ENCODE measurements at places on chromosomes 12 and 14.

DNA sequence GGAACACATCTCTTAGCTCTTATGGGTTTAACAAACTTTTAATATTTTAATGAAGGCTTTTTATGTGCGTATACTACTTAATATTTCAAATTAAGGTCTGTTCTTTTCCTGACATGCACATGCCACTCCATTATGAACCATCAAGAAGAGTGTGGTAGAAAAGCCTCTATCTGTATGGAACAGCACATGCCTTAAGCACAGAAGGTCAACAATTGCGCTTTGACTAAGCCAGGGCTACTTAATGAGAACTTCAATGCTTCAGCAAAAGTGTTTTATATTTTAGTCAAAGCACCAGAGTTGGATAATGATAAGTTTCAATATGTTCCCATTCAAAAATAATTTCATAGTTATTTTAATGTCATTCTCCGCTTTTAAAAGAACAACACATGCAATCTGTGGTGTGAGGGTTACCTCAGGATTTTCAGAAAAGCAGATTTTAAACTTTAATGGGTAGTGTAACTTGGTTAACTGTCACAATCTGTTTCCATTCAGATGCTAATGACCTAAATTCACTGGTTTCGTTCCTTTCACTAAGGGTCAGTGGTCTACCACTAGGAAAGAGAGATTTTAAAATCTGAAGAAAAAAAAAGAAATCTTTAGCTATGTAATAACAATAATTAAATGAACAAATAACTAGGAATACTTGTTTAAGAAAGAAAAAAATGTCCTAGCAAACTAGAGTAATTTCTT, 193.4 kb upstream of the NOVA1 start:
- no peak for DNase-seq

DNA sequence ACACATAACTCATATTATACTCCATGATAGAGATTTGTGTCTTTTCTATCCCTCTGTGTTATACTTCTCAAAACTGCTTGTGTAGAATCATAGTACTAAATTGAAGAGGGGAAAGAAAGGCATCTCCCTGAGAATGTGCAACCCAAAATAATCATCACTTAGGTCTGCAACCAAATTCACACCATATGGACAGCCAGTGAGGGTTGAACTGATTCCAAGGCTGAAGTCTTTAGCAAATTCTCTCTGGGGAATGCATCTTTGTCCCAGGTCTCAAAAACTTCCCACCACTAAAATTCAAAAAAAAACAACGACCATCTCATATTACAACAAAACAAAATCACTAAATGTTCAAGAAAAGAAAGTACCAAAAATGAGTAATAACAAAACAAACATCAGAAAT, 11.0 kb downstream of the ZFC3H1 start:
- no peak for DNase-seq

GRCh38 chr14:104863923-104864266, 1.2 kb upstream of the CEP170B start:
- DNase-seq = no peak

- DNase-seq = no peak
Observed at GRCh38 chr12:87491089-87491488, 538.1 kb downstream of the C12orf50 start.

DNA sequence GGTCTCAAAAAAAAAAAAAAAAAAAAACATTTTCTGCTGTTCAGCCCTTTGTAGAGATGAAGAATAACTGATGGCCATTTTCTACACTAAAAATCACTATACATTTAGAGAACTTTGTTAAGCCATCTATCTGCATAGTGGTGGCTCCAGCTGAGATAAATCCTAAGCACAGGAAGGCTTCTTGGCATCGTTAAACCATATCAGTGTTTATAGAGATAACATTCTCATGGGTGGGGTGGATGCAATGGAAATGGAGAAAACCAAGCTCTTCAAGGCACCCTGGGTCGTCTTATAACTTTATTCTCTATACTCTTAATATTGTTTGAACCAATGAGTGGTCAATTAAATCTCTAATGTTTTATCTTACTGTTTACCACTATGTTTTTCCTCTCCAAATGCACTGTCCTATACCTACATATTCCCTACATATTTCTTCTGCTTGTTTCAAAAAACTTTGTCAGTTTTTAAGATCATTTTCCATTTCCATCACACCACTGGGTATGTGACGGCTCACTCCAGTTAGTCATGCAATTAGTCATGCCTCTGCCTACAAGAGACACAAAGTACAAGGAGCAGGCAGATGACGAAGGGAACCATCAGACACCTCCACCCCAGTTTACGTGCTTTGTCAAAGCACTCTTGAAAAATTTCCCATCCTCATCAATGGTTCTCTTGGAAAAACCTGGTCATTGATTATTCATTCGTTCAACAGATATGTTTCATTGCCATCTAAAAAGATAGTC, 119.3 kb upstream of the OVCH1 start:
- DNase-seq = no peak

- DNase-seq = no peak
Observed at GRCh38 chr12:64538121-64538520, 72.2 kb upstream of the RASSF3 start.

DNA sequence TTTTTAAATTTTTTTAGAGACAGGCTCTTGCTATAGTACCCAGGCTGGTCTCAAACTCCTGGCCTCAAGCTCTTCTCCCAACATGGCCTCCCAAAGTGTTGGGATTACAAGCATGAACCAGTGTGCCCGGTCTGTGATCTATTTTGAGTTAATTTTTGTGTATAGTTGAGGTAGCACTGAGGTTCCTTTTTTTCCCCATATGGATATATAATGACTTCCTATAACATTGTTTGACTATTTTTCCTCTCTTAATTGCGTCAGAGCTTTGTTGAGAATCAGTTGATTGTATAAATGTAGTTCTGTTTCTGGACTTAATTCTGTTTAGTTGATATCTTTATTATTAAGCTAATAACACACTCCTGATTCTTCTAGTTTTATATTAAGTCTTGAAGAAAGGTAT, 8.6 kb upstream of the M6PR start:
- DNase-seq = no peak

DNA sequence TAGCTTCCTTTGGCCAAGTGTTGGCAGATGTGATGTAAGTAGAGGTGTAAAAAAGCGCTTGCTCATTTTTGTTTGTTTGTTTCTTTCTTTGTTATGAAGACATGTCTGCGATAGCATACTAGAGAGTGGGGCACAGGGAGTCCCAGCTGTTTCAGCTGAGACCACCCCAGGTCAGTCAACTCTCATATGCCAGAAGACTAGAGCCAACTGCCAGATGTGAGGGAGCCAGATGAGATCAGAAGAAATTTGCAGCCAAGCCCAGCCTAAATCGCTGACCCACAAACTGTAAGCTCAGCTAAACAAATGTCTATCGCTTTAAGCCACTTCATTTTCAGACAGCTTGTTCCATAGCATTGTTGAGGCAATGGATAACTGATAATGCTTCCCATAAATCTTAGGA, 397.1 kb downstream of the APAF1 start:
- DNase-seq = no peak

DNA sequence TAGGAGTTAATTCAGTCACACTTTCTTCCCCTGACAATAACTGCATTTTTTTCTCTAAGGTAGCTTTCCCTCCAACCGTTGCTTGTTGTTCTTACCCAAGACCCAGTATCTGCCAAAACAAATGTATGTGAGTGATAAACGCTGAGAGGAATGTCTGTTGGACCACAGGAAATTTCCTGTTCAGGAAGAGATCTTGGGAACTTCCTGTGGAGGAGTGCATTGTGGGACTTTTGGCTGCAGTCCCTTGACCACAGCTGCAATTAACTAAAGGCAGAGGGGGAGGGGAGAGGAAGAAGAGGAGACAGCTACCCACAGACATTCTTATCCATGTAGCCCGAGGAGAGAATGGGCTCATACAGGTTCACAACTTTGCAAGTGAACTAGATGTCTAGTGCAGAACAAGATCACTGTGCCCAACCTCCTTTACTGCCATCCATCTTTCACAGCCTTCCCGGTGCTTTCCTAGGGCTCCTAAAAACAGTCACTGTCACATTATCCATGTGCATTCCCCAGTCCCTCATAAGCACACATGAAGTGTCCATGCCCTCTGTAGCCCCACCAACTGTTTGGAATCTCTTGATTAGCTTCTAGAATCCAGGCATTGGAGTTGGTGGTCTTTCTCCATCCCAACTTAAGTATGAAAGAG, 149.5 kb downstream of the ETV6 start:
- DNase-seq = no peak

DNA sequence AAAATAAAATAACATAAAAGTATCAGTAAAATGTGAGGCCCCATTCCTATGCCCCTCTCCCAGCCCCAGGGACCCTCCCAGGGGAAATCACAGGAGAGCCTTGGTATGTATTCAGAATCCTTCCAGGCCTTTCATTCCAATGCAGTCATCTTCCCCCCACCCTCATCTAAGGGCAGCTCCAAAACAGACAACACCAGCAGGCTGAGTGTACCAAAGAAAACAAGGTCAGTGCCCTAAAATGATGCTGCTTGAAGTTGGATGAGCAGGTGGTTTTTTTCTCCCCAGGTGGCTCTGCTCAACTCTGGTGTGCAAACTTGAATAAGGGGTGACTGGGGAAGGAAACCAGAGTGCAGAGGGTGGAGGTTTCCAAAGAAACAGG, 56.2 kb downstream of the TSPAN9 start:
- no peak for DNase-seq
